ENCODE measurements at places on chromosomes 13 and 19. TPM values are rescaled to one million over a fixed set of nuclear protein-coding genes. Genes with fewer than 3 reads are reported as not detected.

GRCh38 chr13:105692769-105693168 is 842.7 kb downstream of the EFNB2 start:
- DNase-seq, result no peak

DNA sequence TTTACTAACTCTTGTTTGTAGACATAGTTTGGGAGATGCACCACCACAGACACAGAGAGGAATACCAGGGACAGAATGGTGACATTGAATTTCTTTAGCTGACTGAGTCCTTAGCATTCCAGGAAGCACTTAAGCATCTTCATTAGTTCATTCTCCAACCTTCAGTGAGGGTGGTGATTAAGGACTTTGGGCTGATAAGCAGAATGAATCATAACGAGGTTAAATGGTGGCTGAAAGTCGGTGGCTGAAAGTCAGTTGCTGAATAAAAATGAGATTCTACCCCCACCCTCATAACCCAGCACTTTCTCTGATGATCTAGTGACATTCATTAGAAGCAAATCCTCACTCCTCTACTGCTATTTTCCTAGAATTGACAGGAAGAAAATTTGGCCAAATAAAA is 10.6 kb downstream of the PCDH8 start:
- DNase-seq, result no peak

DNA sequence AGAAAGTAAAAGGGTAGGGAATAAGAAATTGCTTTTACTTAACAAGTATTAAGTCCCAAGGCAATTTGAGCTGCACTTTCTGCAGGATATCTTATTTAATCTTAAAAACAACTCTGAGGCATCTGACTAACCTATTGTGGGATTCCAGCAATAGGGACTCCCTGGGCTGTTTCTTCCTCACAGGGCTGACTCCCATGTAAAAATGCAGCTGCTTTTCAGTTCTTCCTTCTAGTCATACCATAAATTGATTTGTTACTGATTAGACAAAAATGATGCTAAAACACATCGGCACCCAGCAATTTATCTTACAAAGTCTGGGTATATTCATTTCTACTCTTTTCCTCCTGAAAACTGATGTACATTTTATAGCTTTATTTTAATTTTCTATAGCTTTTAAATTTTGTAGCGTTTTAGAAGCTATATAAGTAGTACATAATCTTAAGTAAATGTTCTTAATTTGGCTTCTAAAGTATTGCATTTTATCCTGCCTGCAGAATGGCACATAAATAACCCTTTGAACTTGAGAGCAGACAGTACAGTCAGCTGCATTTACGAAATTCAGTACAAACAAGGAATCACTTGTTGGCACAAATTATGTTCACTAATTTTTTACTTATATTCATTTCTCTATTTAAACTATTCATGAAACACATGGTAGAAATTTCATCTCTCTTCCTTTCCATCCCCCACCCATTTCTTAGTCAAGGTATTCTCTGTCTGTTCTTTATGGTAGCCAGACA is 102.4 kb upstream of the FRY start:
- no peak for DNase-seq

GRCh38 chr13:104408733-104409132 is 1342.5 kb upstream of the SLC10A2 start:
- DNase-seq, result no peak

ZNF570 gene
- 4.0 TPM for total RNA-seq

GRCh38 chr19:53808710-53809125 is 15.4 kb downstream of the NLRP12 start:
- peak; percentile 66 for DNase-seq

- DNase-seq, result peak; percentile 48
Measured at GRCh38 chr19:18437491-18438330, at the start of gene ISYNA1. TSS of gene ISYNA1 (minus strand) at chr19:18438133. CDS start at chr19:18437979, 154 bp downstream.

DNA sequence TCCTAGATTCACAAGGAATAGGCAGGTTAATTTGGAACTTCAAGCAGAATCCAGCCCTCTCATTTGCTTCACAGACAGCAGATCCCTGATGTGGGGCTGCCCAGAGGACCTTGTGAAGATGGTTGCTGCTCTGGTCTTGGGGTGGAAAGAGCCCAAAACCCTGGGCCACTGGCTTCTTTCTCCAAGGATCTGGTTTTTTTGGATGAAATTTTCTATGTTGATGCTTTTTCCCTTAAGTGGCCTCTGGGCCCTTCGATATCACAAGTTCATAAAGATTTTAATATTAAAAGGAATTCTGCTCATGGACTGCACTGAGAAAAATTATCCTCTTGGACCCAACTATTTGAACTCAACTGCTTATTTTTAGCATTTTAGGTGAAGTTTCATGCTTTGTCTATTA is 421.1 kb downstream of the KLF5 start:
- no peak for DNase-seq

BCAM gene
- total RNA-seq, result 8.6 TPM

LSM14A gene
- total RNA-seq, result 134 TPM

Measured in hematopoietic multipotent progenitor cell (in vitro differentiated cells).